Fibroblast of skin of scalp (primary cell): ENCODE measurements at places on chromosomes 5 and 9.

- peak; percentile 95 for DNase-seq
These were observed 41.3 kb upstream of the ORM1 start for GRCh38 chr9:114281473-114282103.

DNA sequence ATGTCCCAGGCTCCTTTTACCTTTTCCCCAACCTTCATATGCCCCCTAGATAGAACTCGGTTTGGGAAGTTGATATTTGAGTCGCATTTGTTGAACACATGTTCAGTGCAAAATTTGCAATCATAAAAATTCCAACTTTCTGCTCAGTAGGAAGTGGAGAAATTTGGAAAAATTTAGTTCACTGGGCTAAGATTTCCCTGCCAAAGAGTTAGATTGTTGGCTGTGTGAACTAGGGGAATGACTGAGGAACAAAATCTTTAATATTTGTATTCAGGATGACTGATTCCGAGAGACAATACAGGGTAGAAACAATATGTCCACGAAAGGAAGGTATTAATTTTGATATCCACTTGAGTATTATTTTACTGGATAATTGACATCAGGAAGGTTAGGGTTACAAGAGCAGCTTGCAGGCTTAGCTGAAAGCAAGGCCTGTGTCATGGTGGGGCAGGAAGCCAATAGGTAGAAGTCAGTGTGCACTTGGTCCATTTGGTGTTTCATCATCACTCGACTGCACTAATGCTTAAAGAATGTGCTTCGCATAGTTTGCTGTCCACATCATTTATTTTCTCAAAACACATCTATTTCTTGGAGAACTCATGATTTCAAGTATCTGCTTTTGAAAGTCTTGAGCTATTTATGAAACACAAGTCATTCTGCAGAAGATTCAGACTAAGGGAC, 59.4 kb upstream of the GNA14 start:
- peak; percentile 97 for DNase-seq

GRCh38 chr5:624951-625230, 12.8 kb downstream of the CEP72 start:
- DNase-seq, result no peak

DNA sequence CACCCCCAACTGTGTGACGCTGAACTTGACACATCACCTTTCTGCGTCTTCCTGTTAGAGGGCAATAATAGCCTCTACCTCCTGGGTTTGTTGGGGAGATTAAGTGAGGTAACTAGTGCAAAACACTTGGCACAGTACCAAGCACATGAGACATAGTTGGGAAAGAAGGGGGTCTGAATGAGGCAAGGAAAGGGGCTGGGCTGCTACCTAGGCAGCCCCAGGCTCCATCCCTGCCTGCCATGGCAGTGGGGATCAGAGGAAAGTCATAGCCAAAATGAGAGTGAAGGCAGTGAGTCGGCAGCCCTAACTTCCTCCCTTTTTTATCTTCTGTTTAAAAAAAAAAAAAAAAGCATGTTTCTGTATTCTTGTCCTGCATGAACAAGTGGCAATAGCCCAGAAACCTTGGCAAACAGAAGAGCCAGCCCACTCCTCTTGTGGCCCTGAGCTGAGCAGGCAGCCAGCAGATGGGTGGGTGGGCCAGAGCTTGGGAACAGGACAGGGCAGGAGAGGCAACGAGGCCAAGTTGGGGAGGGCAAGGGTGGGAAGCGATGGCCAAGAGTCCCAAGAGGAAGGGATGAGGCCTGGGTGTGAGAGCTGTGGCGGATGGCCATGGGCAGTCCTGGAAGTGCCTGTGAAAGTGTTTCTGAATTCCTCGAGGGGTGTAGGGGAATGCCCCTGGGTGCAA, 11.4 kb downstream of the CAMK2A start:
- DNase-seq, result no peak

- DNase-seq, result no peak
These were observed 2.3 kb upstream of the ST8SIA4 start for GRCh38 chr5:100905259-100905914.

DNA sequence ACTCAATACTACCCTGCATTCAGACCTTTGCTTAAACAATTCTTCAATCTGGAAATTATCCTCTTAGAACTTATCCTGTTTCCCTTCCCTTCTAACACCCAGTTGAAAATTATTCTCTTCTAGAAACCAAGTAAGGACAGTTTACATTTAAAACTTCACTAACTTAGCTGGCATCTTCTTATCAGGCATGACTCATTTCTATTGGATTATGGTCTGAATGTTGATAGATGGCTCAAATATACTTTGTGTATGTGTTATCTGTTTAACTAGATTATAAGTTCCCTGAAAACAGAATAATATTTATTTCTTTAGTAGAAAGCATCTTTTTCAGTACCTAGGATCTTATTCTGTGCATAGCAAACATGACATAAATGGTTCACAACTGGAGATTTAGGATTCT, 161.9 kb downstream of the PPP2R2B start:
- no peak for DNase-seq

DNA sequence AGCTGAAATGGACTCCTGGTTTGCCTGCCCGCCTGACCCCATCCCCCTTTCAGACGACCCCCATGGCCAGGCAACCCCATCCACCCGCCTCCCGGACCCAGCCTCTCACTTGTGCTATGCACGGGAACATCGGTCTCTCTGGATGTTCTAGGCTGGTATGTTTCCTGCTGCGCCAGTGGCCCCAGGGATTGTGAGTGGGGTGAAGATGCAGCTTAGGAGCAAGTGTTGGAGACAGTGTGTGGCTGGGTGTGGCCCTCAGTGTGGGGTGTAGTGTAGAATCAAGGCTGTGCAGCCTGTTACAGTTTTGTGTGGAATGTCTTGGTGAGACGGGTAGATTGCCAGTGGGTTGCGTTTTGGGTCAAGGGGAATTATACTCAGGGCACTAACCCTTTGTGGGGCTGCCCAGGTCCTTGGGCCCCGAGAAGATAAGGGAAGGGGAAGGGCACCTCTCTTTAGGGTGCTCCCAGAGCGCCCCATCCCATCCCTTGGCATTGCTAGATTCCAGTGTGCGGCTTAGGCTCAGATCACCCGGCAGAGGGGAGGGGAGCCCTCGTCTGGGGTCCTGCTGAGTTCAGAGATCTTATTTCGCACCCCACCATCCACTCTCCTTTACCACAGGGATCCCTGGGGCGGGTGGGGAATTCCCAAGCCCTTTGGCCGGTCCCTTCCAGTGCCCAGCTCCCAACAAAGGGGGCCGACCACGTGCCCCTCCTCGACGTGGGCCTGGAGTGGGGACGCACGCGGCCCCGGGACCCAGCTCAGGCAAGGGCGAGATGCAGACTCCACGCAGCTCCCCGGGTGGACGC, 4.6 kb downstream of the IER5L start:
- peak; percentile 47 for DNase-seq

DNA sequence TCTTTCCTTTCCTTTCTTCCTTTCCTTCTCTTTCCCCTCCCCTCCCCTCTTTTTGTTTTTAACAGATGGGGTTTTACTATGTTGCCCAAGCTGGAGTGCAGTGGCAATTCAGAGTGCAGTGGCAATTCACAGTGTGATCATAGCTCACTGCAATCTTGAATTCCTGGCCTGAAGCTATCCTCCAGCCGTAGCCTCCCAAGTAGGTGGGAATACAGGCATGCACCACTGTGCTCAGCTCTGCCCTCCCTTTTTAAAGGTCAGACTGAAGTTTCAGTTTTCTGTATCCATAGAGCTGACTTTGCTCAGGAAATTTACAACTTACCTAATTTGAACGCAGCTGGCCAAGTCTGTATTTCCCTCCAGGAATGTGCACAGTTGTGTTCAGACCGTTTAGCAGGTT, 696 bp downstream of the CCL28 start:
- DNase-seq, result no peak
